Hepatic stellate cell (primary cell): ENCODE measurements at places on chromosomes 2 and 18.
A peak's percentile ranks its signal among the peaks of the same experiment; 100 is the strongest.

DNA sequence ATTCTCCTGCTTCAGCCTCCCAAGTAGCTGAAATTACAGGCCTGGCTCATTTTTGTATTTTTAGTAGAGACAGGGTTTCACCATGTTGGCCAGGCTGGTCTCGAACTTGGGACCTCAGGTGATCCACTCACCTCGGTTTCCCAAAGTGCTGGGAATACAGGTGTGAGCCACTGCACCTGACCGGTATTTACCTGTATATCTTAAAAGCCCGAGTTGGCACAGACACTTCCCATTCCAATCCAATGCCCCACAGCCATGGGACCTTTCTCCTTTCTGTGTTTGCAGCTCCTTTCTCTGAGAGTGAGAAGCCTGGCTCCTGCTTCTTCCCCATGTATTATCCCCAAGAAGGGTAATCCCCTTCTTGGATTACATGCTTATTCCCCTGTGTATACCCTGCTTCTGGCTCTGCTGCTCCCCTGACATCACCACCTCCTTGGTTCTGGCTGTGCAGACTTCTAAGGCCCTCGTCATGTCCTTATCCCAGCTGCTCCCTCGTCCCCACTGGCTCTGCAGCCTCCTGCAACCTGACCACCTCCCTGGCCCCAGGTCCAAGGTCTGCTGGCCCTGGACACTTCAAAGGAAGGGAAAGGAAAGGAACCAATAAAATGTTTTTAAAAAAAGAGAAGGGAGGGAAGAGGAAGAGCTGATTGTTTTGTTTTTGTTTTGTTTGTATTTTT is 52.8 kb downstream of the INPP5D start:
- DNase-seq: no peak

DNA sequence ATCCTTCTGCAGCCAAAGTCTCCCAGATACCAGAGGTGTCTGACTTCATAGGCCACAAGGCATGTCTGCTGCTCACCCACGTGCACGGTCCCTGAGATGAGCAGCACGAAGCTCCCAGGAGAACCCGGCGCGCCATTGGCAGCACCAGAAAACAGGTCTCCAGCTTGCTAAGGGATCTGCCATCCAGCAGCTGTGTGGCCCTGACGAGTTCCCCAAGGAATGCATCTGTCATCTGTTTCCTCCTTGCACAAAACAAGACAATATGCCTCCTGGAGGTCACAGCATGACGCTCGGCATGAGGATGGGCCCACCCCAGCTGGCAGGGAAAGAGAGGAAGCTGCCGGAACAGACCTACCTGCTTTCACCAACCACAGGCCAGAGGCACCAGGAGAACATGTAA is 29.2 kb downstream of the HS6ST1 start:
- DNase-seq: no peak

DNA sequence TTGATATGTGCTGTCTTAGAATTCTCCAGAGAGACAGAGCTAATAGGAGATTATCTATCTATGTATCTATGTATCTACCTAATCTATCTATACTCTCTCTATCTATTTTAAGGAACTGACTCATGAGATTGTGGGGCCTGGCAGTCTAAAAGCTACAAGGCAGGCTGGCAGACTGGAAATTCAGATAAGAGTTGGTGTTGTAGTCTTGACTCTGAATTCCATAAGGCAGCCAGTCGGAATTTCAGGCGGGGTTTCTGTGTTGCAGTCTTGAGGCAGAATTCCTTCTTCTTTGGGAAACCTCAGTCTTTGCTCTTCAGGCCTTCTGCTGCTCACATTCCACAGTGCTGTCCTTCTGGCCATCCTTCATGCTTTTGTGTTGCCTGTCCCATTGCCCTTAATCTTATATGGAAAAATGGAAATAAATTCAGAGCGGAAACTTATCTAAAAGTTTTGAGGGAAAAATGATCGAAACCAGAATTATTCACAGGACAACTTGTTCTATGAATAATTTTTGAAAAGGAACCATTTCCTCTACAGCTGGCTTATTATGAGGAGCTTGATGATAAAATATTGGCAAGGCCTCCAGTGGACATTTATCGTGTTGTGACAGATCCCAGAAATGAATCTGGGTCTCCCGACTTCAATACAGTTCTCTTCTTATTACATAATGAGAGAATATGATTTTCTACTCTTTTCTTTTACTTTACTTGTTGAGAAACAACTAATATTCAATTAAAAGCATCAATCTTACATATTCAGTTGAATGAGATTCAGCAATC is 10.8 kb downstream of the IL1RL1 start:
- DNase-seq: no peak

- DNase-seq: peak; percentile 74
Observed at GRCh38 chr2:37711308-37711731, 39.9 kb upstream of the CDC42EP3 start.

DNA sequence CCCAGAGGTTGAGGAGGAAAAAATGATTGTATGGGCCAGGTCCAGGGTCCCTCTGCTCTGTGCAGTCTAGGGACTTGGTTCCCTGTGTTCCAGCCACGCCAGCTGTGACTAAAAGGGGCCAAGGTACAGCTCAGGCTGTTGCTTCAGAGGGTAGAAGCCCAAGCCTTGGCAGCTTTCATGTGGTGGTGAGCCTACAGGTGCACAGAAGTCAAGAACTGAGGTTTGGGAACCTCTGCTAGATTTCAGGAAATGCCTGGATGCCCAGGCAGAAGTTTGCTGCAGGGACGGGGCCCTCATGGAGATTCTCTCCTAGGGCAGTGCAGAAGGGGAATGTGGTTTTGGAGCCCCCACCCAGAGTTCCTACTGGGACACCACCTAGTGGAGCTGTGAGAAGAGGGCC is 10.6 kb upstream of the MBP start:
- no peak for DNase-seq

DNA sequence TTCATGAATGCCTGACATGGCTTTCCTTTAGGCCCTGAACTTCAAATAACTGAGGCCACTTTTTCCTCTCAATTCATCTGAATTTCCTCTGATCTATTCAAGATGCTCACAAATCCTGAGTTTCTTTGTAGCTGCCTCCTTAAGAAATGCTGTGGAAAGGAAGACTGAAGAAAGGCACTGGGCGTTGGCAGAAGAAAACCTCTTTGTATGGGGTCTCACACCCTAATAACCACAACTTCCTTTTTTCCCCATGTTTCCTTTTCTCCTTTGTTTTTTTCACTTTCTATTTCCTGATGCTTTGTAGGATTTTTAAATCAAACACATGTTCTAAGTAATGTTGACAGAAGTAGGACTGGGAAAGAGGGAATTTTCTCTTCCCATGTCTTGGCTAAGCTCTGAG is 447.4 kb downstream of the CMPK2 start:
- no peak for DNase-seq

DNA sequence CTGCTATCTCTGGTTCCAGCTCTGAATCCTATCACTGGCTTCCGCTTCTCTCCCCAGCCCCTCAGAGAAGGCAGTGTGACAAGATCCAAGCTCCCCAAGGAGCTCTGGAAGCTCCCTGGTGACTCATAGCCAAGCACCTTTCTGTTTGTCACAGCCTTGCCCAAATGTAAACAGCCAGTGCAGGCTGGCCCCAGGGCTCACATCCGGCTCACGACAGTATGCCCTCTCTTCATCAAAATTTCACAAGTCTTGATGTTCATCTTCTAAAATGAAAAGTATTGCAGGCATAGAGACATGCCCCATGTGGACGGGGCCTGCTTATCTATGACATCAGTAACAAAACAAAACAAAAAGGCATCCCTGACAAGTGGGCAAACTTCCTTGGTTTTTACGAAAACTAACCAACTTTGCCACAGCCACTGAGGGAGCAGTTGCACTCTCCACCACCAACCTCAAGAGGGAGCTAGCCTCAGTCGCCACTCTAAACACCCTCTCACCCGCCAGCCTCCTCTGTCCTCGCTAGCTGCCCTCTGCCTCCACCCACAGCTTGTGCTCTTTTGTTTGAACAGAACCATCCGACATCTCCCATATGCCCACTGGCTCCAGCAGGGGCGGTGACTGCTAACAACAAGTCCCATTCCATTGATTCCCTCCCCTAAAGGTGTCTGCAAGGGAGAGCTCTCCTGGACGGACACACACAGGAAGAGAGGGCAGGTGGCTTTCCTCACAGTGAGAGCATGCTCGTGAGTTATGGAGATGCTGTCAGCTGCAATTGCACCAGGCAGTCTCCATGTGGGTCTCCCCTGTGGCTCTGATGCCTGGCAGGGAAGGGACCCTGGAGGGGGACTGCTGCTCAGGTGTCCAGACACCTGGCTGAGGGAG is 71.0 kb upstream of the DAPL1 start:
- DNase-seq: no peak

GRCh38 chr18:46623541-46623940 is 33.5 kb downstream of the LOXHD1 start:
- DNase-seq: no peak

DNA sequence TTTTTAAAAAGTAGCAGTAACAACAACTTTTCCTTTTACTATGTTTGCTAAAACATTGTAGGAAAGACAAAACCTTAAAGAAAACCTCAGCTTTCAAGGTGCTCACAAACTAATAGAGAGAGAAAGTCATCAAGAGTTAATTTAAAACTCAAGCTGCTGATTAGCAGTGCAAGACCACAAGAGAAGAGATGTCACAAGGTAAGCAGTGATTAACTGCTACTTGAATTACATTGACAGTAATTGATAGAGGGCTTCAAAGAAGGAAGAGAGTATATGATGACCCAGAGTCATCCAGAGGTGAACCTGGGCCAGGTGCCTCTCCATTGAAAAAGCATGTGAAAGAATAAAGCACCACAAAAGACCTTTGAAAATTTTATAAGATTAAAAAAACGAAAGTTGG is 939.6 kb upstream of the CNTNAP5 start:
- DNase-seq: no peak

DNA sequence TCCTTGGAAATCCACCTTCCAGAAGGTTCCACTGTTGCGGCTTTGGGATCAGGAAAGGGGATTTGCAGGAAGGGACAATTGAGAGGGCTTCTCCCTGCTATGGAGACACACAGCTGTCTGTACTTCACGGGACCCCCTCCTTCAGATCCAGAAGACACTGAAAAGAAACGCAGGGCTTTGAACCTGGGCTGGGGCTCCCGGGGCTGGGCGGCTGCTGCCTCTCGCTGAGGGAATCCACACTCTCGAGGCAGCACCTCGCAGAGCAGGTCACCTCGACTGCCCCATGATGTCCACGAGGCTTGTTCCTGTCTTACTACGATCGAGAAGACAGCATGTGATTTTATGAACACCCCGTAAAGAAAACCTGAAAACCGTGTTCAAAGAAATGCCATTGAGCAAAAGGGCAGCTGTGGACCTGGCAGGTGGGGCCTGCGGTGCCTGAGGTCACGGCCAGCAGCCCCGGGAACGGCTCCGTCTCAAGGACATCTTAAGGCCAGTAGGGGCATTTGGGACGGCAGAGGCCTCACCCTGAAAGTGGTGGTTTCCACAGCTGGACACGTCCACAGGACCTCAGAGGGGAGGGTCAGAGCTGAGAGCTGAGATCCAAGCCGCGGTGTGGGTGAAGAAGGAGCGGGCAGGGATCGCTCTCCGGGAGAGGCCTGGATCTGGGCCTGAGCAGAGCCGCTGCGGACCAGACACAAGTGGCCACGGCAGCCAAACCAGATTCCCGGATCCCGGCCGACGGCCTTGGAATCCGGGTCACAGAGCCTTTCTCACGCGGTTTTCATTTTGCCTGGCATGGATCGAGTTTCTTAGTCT is 165.7 kb downstream of the RTP5 start:
- no peak for DNase-seq

DNA sequence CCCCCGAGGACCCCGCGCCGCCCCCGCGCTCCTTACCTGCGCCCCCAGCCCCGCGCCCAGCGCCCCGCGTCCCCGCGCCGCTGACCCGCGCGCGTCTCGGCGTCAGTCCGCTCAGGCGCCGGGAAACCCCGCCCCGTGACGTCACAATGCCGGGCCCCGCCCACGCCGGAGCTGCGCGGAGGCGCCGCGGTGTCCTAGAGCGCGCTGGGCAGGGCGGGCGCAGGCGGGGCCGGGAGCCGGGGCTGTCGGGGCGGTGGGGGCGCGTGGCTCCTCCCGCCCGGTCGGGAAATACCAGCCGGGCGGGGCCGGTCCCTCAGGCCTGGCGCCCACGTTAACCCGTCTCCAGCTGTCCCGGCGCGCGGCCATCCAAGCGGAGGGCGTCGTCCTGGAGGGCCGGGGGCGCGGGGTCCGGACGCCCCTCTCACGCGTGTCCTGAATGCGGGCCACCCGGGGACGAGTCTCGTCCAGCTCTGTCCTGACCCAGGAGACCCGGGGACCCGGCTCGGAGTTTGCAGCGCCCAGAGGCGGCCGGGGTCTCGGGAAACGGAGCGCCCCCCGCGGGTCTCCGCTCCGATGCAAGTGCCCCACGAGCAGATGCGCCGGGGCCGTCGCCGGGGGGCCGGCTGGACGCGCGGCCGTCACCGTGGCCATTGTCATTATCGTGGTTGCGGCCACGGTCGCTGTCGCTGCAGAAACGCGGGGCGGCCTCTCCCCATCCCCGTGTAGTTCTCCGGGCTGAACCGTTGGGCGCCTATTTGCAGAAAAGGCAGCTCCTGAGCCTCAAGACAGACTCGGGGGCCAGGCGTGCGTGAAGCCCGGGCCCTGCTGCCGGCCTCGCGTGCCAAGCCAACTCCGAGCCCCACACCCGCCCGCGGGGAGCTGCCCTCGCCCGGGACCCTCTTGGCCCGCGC is at the start of gene SLC66A2:
SLC66A2 (minus strand) TSS at position 109 of the 911 bp plus-strand sequence. CDS start 727 bp downstream, outside the sequence.
- DNase-seq: peak; percentile 91

DNA sequence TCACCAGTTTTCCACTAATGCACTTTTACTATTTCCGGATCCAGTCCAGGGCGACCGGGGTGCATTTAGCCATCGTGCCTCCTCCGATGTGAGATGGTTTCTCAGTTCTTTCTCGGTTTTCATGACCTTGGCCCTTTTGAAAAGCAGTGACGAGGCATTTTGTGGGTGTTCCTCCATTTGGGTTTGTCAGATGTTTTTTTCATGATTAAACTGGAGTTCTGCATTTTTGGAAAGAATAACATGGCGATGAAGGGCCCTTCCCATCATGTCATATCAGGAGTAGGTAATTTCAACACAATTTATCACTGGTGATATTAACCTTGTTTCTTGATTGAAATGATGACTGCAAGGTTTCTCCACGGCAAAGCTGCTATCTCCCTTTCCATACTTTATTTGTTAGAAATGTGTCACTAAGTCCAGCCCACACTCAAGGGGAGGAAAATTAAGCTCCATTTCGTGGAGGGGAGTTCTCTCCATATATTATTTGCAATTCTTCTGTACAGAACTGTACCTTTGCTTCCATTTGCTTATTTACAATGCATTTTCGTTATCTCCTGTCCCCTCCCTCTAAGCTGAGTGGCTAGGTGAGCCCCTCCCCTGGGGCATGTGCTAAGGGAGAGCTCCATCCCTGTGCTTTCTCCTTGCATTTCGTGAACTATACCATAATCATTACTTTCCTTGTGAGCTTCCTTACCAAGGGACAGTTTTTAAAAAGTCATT is 8.9 kb upstream of the KLF11 start:
- no peak for DNase-seq

- DNase-seq: no peak
Observed at GRCh38 chr2:104432401-104432800, 421.5 kb upstream of the POU3F3 start.

- DNase-seq: no peak
Observed at GRCh38 chr2:106068451-106068850, 125.7 kb downstream of the UXS1 start.

- no peak for DNase-seq
Observed at GRCh38 chr18:26961839-26962238, 96.3 kb upstream of the AQP4 start.
